NCI-H1417 treated with DMSO at 0.1 percent for 48 hours (cell line): ENCODE measurements at places on chromosomes 6 and 20.

GRCh38 chr6:105994118-105994590, 92.0 kb upstream of the PRDM1 start:
- DNase-seq = no peak

DNA sequence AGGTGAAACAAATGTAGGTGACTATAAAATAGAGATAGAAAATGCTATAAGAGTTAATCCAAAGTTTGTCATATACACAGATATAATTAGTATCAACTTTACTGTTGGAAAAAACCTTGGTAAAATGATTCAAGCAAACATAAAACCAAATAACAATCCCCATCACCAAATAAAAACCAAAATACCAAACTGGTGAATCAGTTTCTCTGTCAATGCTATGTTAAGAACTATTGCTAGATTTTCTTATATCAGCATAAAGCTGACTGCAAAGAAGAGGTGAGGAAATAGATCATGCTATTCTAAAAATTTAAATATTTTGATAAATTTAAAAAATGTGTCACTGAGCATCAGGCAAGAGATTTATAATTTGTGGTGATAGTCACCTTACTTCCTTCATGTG, 658.4 kb downstream of the PHF3 start:
- no peak for DNase-seq

- no peak for DNase-seq
These were observed 519.9 kb downstream of the MAFB start for GRCh38 chr20:40168981-40169620.

GRCh38 chr20:347640-348484, 951 bp downstream of the NRSN2 start:
- DNase-seq = peak; percentile 83

- DNase-seq = no peak
These were observed 397.8 kb downstream of the KIF16B start for GRCh38 chr20:16175322-16175961.
